T-cell (primary cell): ENCODE measurements at places on chromosomes 12 and 14. TPM values are rescaled to one million over a fixed set of nuclear protein-coding genes. Genes with fewer than 3 reads are reported as not detected.

GPR84 gene
- total RNA-seq: not detected

FAM90A1 gene
- total RNA-seq: not detected

HSP90AA1 gene
- 230 TPM for total RNA-seq

TAC3 gene
- not detected for total RNA-seq

C12orf56 gene
- 0.07 TPM for total RNA-seq

LYZ gene
- total RNA-seq: 7.8 TPM

MGP gene
- total RNA-seq: 4.0 TPM

KRT78 gene
- not detected for total RNA-seq

GPRC5A gene
- 2.0 TPM for total RNA-seq

SLC7A7 gene
- total RNA-seq: 0.76 TPM

RFX4 gene
- total RNA-seq: not detected
